ACHN (cell line): ENCODE measurements at places on chromosomes 3 and 15.
A peak's percentile ranks its signal among the peaks of the same experiment; 100 is the strongest.

DNA sequence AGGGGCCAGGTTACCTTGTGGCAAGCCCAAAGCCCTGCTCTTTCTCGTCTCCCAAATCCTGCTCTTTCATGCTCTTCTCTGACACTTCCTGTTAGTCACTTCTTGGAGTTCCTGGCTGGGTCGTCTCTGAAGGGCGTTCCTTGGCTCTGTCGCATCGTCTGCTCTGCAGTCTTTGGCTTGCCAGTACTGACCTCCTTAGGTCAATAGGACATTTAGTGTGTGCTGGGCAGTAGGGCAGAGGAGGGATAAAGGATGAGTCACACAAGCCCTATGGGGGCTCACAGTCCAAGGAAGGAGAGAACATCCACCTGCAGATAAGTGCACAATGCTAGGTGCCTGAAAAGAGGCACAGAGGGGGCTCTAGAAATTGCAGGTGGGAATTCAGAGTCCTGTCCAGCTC lies 87.5 kb downstream of the FAM43A start:
- DNase-seq: no peak

DNA sequence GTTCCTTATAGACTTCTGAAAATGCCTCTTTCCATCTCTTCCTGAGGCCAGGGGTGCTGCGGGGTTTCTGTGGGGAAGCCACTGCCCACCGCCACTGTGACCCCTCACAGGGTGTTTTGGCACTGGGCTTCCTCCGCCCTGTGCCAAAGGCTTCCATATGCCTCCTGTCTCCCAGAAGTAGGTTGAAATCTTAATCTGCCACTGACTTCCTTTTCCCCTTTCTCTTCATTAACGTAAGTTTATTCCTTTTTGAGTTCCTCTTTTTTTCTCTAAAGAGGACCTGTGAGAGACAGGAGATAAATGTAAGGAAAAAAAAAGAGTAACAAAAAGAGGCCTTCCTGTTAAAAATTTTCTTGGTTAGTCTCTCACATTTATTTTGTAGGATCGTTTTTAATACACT lies 220.5 kb downstream of the CTNNB1 start:
- no peak for DNase-seq

- no peak for DNase-seq
Observed at GRCh38 chr3:121989943-121990342, 32.1 kb downstream of the ILDR1 start.

DNA sequence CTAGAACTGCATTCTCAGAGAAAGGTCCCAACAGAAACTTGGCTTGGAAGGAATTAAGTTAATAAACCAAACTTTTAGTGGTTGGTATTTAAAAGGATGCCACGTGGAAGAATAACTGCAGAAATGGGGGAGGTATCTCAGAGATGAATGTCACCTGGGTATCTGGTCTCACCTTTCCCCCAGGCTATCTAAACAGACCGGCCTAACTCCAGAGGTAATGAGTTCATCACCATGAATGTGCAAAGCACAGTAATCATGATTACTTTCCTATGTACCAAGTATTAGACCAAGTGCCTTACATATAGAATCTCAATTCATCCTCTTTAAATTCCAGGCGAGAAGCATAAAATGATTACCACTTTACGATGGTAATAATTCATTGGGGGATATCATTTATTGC lies 80.8 kb downstream of the FBN1 start:
- no peak for DNase-seq

- no peak for DNase-seq
Observed at GRCh38 chr3:138222942-138223287, 35.8 kb downstream of the ARMC8 start.

DNA sequence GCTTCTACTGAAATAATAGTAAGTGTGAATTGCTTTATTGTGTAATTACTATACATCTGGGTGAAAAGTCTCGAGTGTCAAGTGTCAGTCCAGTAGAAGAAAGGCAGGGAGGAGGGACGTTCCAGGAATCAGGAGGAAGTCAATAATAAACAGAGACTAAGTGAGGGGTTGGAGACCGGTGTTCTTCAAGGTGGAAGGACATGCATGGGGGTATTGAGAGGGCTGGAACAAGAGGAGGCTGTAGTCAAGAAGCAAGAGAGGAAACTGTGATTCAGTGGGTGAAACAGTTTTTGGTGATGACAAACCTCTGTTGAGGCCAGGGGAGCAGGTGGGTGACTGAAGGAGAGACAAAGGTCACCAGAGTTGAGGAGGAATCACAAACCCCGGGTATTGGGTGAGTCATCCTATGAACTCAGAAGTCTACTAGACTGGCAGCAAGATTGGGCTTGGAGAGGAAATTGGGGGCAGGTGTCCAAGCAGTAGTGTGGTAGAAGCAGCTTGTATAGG lies 11.6 kb upstream of the SCAMP5 start:
- peak; percentile 55 for DNase-seq
